ENCODE measurements at places on chromosomes 7 and 10.

- DNase-seq, result no peak
Observed at GRCh38 chr7:101166909-101167644, 1.7 kb upstream of the VGF start.

DNA sequence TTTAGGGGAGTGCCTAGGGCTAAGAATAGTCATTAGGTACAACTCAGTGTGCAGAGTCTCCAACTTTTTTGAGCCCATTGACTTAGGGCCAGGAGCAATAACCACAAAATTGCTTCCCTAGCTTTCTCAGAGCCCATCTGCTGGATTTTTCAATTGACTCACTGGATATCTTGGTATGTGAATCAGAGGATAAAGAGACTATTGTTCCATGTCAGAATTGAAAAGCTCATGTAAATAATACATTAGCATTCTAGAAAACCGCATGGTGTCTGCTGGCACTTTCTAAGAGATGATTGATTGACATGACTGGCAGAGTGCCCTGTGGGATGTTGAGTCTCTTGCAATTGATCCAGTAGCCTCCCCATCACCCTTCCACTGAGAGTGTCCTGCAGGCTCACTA, 246.2 kb downstream of the CCDC7 start:
- no peak for DNase-seq

DNA sequence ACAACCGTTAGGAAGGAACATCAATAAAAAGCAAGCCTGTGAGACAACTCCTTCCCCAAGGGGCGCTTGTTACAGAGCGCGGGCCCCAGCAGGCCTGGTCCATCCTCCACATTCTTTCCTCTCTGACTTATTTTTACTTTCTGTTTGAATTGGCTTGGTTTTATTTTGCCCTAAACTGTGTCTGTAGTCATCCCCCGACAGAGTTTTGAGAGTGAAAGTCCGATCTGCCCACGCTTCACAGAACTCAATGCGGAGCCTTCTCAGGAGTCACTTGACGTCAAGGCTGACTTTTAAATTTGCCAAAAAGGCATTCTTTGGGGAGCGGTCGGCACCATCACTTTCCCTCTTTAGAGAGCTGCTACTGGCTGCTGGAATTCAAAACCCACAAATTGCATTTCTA, 150.1 kb upstream of the KLF6 start:
- DNase-seq, result no peak

GRCh38 chr10:1300218-1300617, 244.0 kb downstream of the WDR37 start:
- no peak for DNase-seq

DNA sequence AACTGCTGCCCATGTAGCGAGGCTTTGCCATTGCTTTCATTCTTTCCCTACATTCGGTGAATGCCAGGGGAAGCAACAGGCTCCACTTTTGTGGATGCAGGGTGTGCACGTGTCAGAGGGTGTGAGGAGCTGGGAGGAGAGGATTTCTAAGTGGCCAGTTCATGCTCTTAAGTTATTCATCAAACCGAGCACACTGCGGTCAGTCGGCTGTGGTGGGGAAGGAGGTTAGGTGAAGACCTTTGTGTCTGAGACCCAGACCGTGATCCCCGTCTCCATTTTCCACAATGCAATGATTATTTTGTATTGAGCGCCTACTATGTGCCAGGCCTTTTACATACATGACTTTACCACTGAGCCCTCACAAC, 438.6 kb upstream of the GALNT17 start:
- no peak for DNase-seq

- DNase-seq, result no peak
Observed at GRCh38 chr10:102195296-102195870, 30.7 kb upstream of the ELOVL3 start.

GRCh38 chr10:70584909-70585544, 17.5 kb downstream of the PRF1 start:
- no peak for DNase-seq

GRCh38 chr10:5547931-5548660, 23.3 kb downstream of the CALML3 start:
- peak; percentile 68 for DNase-seq

GRCh38 chr10:76231286-76231934, 800.0 kb downstream of the LRMDA start:
- no peak for DNase-seq

DNA sequence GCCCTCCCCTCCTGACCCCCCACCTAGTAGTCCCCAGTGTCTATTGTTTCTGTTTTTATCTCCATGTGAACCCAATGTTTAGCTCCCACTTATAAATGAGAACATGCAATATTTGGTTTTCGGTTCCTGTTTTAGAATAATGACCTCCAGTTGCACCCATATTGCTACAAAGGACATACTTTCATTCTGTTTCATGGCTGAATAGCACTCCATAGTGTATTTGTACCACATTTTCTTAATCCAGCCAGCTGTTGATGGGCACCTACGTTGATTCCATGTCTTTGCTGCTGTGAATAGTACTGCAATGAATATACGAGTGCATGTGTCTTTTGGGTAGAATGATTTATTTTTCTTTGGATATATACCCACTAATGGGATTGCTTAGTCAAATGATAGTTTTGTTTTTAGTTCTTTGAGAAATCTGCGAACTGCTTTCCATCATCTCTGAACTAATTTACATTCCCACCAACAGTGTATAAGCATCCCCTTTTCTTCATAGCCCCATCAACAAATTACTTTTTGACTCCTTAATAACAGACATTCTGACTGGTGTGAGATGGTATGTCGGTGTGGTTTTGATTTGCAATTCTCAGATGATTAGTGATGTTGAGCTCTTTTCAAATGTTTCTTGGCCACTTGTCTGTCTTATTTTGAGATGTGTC, 128.4 kb upstream of the PHYHIPL start:
- no peak for DNase-seq

DNA sequence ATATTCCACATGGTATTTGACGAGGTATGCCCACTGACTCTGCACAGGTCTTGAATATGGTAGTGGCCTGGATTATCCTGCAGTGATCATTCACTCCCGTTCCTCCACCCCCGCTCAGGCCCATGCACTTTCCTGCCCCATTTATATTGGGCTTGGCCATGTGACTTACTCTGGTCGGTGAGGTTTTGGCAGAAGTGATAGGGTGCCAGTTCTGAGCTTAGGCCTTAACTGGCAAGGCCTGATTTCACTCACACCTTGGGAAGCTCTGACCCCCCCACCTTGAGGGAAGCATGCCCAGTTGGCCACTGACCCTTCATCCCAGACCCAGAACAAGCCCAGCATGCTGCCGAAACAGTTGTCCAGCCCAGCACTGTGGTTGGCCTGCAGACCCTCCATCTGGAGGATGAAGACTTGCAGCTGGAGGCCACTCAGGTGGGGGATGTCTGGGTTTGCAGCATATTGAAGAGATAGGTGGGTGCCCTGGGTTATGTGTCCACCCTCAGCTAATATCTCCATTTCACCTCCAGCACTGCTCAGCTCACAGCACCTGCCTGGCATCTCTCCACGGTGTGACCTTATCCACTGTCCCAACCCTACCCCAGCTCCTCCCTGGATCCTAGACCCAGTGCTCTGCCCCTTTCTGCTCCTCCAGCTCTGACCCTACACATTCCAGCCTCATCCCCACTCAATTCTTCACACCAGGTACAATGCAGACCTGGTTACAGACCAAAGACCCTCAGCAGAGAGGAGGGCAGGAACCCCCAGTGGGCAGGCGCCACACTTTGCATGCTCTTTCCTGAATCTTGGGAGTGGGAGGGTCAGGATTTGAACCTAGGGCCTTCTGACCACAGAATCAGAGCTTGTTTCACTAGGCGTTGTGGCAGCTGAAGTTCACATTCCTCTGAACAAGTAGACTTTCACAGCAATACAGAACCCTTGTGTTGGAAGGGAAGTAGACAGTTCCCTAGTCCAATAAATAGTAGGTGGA, 138.1 kb upstream of the CHST15 start:
- DNase-seq, result no peak

- no peak for DNase-seq
Observed at GRCh38 chr10:44980309-44981171, 1.9 kb upstream of the DEPP1 start.

DNA sequence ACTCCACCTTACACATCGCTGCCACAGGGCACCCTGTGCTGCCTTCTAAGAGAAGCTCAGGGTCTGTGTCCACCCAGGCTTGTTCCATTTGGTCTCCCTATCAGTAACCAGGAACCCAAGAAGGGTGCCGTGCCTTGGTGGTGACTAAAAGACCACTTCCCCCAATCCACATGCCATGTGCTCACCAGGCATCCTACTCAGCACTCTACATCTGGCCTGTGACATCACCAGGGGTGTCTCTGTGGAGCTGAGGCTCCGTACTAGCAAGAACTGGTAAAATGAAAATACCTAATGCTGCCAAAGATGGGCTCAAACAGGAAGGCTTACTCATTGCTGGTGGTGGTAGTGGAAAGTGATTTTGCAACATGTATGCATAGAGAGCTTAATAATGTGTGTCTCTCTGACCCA, 19.0 kb upstream of the C10orf71 start:
- DNase-seq, result no peak

DNA sequence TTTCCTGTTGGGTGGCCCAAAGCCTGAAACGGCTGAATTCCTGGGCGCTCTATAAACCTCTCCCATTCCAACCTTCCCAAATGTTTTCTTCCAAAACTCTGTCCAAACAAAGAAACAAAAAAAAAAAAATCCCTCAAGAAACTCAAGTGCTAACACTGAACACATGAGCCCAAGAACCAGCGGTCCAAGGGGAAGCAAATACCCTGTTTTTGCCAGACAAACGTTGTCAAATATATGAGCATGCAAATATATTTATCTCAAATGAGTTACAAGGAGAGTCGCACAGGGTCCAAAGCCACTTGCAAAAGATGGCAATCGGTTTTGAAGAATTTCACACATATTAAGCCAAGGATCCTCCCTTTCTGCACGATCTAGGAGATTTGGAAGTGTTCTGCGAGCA, 23.3 kb upstream of the EMX2 start:
- no peak for DNase-seq

DNA sequence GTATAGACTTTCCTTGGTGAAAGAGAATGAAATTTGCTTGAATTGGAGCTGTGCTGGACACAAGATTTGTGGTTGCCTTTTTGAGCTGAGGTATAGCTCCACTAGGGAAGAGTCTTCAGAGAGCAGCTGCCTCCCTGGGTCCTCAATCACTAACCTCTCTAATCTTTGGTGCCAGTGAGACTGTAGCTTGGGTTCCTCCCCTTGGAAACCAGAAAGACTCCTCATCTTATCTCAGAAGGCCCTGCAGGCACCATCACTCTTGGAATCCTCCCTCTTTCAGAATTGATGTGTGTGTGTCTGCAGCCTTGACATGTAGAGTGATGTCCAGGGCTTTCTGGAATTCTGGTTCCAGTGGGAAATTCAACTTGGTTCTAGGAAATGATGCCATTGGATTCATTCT, 426.5 kb downstream of the RPS24 start:
- DNase-seq, result no peak

GRCh38 chr10:4770801-4771553, 55.0 kb upstream of the AKR1E2 start:
- DNase-seq, result no peak

- no peak for DNase-seq
Observed at GRCh38 chr10:115795964-115796363, 477.0 kb downstream of the GFRA1 start.

DNA sequence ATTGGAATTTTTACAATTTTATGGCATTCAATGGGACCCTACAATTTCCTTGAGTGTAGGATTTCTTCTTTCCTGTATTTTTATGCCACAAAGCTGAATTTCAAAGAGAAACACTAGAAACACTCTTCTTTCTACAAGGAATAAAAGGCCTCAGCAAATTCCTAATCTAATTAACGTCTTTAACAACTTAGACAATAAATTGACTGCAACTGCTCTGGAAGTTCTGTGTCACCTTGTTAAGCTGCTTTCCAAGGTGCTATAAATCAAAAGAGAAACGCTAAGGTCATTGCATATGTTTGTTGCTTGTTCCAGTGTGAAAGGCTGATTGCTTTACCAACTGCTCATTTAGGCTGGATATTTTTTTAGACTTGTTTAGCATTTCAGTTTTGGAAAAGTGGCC, 182.2 kb downstream of the POLR1F start:
- DNase-seq, result no peak

DNA sequence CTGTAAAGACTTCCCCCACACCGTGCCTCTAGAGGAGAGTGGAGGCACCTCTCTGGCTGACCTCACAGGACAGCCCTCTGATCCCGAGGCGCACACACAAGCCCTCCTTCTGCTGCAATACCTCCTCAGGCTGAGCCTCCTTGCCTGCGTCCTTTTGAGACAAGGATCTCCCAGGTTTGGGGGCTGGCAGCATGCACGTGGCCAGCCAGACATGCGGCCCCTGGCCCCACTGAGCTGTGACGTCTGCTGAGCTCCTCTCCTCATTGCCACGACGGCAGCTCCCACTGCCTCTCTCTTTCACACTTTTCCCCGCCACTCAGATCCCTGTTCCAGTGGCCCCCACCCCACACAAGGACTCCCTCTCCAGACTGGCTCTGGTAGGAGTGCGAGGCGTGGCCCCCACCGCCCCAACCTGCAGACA, 12.2 kb upstream of the DNAAF5 start:
- DNase-seq, result no peak

DNA sequence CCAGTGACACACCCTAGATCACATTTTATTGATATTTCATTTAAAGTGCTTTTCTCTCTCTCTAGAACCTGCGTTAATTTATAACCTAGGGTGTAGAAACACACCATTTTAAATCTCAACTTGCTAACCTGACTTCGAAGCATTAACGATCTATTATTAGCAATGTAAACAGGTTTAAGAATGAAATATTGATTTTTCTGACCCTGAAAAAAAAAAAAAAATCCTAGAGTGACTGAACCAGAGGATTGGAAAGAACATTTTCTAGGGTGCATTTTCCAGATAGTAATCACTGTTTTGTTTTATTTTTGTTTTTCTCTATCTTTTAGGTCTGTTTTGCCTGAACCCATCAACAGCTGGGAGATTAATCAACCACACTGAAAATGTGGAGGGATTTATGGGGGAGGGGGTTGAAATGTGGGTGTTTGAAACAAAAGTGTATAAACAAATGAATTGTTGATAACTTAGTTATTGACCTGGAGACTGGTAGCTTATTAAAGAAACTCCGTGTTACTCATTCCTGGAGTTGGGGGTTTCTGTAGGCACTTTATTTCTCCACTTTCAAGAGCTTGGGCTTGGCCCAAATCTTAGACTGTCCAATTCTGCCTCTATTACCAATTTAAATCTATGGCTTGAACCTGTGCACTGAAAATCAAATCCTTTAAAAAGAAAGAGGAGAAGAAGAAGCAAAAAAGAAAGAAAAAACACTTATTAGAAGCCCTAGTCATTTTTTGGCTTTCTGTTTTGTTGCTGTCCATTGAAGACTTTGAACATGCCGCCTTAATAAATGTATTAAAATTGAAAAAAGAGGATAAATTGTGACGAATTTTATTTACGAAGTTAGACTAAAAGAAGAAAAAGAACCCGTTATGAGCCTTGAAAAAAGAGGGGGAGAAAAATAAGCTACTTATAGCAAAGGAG, 2.8 kb downstream of the HOXA2 start:
- DNase-seq, result no peak

GRCh38 chr7:39911167-39911566, 38.9 kb upstream of the CDK13 start:
- DNase-seq, result no peak

- DNase-seq, result no peak
Observed at GRCh38 chr10:113175756-113176651, 226.0 kb downstream of the TCF7L2 start.
